ENCODE measurements at places on chromosomes 1 and 21.

GRCh38 chr1:160486453-160486852 is 36.6 kb downstream of the SLAMF6 start:
- no peak for DNase-seq

- no peak for DNase-seq
Observed at GRCh38 chr1:100928128-100928527, 32.2 kb downstream of the SLC30A7 start.

GRCh38 chr21:44258056-44258725 is 3.5 kb downstream of the DNMT3L start:
- no peak for DNase-seq

GRCh38 chr1:63928186-63929105 is 154.6 kb downstream of the ROR1 start:
- no peak for DNase-seq

GRCh38 chr21:34671891-34672290 is 3.1 kb downstream of the CLIC6 start:
- no peak for DNase-seq

DNA sequence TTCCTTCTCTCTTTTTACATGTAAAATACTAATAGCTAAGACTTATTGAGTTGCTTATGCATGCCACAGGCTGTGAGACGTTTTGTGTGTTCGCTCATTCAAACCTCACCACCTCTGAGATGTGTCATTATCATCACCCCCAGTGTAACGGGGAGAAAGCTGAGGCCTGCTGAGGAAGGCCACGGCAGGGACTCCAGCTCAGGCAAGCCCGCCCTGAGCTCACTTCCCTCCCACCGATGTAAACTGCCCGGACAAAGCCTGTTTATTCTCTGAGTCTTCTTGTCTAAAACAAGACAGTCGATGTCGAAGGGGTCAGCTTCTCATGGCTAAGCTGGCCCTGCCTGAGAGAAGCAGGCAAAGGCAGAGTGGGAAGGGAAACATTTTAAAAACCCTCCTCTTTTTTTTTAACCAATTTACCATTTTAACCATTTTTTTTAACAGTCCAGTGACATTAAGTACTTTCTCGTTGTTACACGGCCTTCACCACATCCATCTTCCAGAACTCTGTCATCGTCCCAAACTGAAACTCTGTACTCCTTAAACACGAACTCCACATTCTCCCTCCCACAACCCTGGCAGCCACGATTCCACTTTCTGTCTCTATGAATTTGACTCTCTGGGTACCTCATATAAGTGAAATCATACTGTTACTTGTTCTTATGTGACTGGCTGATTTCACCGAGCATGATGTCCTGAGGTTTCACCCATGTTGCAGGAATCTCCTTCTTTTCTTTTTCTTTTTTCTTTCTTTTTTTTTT is 204.8 kb upstream of the GALNT2 start:
- no peak for DNase-seq

- DNase-seq, result no peak
Observed at GRCh38 chr1:4010284-4010683, 110.2 kb upstream of the C1orf174 start.

- DNase-seq, result no peak
Observed at GRCh38 chr1:220825819-220826551, 39.3 kb downstream of the MTARC1 start.
